NCI-H146 (cell line): ENCODE measurements at places on chromosomes 4 and X.

- DNase-seq = no peak
Observed at GRCh38 chr4:139299536-139299935, 1.8 kb upstream of the NAA15 start.

GRCh38 chr4:1337376-1337831 is 9.6 kb upstream of the UVSSA start:
- no peak for DNase-seq

DNA sequence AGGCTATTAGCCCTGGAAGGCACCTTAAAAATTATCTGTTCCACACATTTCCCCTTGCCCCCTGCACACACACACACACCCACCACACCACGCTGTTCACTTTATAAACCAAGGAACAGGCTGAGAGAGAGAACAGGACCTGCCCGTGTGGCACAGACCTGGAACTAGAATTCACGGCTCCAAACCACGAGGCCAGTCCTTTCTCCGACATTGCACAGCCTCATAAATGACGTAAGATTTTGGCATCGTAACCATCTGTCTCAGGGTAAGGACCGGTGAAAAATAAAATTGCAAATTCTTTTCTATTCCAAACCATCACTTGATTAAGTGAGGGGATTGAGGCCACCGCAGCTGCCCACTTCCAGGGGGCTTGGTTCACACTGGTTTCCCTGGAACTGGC is 330.3 kb downstream of the BCOR start:
- DNase-seq = no peak

GRCh38 chr4:143554728-143555597 is 41.5 kb downstream of the SMARCA5 start:
- no peak for DNase-seq

GRCh38 chr4:76302826-76303438 is 3.6 kb upstream of the STBD1 start:
- no peak for DNase-seq

- no peak for DNase-seq
Observed at GRCh38 chr4:33715841-33716395, 2528.4 kb downstream of the ARAP2 start.

- DNase-seq = peak; percentile 20
Observed at GRCh38 chr4:36187723-36188333, 56.5 kb downstream of the ARAP2 start.

DNA sequence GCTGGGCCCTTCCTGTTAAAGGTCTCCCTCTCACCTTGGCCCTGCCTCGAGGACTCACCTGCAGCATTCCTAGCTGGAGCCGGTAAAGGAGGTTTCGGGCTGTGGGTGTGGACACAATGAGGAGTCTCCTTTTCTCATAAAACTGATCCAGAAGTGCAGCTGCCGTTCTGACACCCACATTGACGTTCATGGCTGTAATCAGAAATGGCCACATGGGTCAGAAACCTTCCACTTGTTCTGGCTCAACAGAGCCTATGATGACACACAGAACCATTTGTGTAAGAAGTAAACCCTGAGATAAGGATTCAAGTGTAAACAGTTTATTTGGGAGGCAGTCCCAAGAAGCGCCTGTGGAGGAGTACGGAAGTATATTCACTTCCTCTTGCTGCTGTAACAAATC is 63.8 kb downstream of the SRPX start:
- DNase-seq = no peak

DNA sequence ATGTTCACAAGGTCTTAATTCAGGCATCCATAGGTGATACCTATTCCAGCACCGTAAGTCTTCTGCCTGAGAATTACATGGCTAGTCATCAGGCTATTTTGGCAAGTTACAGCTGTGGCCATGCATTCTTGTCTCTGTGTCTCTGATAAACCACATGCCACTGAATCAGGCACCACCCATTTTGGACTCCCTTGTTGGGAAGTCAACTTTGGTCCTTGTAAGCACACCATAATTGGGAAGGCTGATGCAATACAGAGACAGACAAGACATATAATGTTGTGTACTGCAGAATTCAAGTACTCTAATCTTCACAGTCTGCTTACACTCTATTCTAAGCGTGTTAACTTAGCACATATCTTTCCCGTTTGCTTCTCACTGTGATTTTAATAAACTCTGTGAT is 483.7 kb upstream of the FTHL17 start:
- DNase-seq = no peak

- peak; percentile 22 for DNase-seq
Observed at GRCh38 chr4:4995103-4995907, 24.0 kb downstream of the CYTL1 start.

DNA sequence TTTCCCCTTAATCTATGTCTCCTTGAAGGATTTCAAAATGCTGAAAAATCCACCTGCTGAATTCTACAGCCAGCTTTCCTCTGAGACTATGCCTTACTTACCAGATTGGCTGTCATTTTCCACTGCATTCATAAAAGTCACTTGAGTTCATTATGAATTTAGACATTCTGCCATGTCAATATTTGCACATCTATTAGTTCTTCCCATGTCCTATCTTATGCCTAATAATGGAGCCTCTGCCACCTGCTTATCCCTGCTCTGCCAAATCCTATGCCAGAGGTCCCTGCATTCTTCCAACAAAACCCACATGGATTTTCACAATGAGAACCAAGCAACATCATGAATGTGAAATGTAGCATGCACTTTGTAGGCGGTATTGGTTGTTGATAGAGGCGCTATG is 42.6 kb downstream of the GASK1B start:
- peak; percentile 90 for DNase-seq

DNA sequence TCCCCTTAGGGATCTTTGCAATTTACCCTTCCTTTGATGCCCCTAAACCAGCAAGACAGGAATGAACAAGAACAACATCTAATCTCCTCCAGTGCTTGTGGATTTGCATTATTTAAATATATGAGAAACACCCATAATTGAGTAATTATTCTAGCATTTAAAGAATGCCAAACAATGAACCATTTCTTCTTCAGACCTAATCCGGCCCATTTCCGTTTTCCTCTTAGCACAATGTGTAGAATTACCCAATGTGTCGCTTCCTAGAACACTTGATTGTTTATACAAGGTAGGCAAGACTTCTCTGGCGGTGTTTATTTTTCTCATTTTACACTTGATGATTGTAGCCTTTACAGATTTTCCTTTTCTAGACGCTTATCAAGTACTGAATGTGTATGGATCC is 43.5 kb downstream of the CLDN34 start:
- peak; percentile 4 for DNase-seq

GRCh38 chr4:2300431-2301224 is 38.7 kb upstream of the MXD4 start:
- no peak for DNase-seq

DNA sequence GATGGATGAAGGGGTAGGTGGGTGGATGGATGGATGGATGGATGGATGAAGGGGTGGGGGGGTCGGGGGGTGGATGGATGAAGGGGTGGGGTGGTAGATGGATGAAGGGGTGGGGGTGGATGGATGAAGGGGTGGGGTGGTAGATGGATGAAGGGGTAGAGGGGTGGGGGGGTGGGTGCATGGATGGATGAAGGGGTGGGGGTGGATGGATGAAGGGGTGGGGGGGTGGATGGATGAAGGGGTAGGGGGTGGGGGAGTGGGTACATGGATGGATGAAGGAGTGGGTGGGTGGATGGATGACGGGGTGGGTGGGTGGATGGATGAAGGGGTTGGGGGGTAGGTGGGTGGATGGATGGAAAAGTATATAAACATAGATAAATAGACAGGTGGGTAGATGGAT is 74.2 kb downstream of the PRKX start:
- no peak for DNase-seq

- DNase-seq = no peak
Observed at GRCh38 chrX:101417190-101417589, 9.2 kb downstream of the HNRNPH2 start.
